Activated T-helper 17 cell treated with anti-CD3 and anti-CD28 coated beads, Interleukin-2, amount 50 U/mL, for 72 hours (primary cell): ENCODE measurements at places on chromosomes 3 and 15.

GRCh38 chr15:60087561-60087960, 83.5 kb downstream of the FOXB1 start:
- H3K27ac ChIP-seq: no peak overlapping the region
- no peak for ATAC-seq
- H3K36me3 ChIP-seq: no peaks in the 10 kb centered on the region

- no peak overlapping the region for H3K4me3 ChIP-seq
- no peak overlapping the region for H3K27ac ChIP-seq
- peaks cover 36% of the 10 kb centered on the region for H3K4me1 ChIP-seq
- no peak for ATAC-seq
- no peaks in the 10 kb centered on the region for H3K27me3 ChIP-seq
Observed at GRCh38 chr15:93027413-93027812, 61.6 kb downstream of the RGMA start.

GRCh38 chr3:13338996-13339395, 81.1 kb downstream of the NUP210 start:
- no peaks in the 10 kb centered on the region for H3K27me3 ChIP-seq
- H3K4me1 ChIP-seq: no peaks in the 10 kb centered on the region
- H3K4me3 ChIP-seq: no peak overlapping the region
- peaks cover 94% of the 10 kb centered on the region for H3K36me3 ChIP-seq
- peak overlapping the region; percentile 53 for H3K27ac ChIP-seq
- ATAC-seq: no peak

GRCh38 chr3:169152319-169152718, 511.2 kb downstream of the MECOM start:
- no peak for ATAC-seq
- H3K4me1 ChIP-seq: peaks cover 7% of the 10 kb centered on the region
- H3K27ac ChIP-seq: no peak overlapping the region

- peaks cover 22% of the 10 kb centered on the region for H3K4me1 ChIP-seq
- no peak overlapping the region for H3K27ac ChIP-seq
- peaks cover 20% of the 10 kb centered on the region for H3K36me3 ChIP-seq
- peak; percentile 23 for ATAC-seq
- no peaks in the 10 kb centered on the region for H3K27me3 ChIP-seq
Observed at GRCh38 chr3:42033741-42034140, 57.4 kb upstream of the TRAK1 start.

- no peaks in the 10 kb centered on the region for H3K4me1 ChIP-seq
- peaks cover 50% of the 10 kb centered on the region for H3K36me3 ChIP-seq
- no peak for ATAC-seq
- H3K27ac ChIP-seq: no peak overlapping the region
- H3K4me3 ChIP-seq: no peak overlapping the region
- H3K27me3 ChIP-seq: no peaks in the 10 kb centered on the region
Observed at GRCh38 chr15:28122038-28122949, 23.2 kb upstream of the OCA2 start.

DNA sequence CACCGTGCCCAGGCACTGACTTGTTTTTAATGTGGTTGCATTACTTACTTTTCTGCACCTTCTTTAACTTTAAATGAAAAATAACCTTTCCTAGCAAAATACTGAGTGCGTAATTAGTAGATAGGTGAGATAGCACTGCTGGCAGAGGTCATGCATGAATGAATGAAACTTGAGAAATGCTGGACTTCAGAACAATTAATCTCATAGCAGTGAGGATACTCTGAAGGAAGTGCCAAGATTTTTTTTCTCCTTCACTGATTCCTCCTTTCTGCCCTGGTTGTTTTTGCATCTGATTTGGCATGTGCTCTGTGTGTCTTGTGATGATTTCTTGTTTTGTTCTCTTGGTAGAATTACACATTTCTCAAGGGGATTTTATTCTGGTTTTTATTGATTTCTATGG, 378.9 kb downstream of the PTPRG start:
- no peaks in the 10 kb centered on the region for H3K4me1 ChIP-seq
- no peaks in the 10 kb centered on the region for H3K36me3 ChIP-seq
- ATAC-seq: no peak
- no peak overlapping the region for H3K4me3 ChIP-seq

GRCh38 chr15:65177901-65178300, 7.2 kb downstream of the CLPX start:
- no peaks in the 10 kb centered on the region for H3K4me1 ChIP-seq
- H3K27me3 ChIP-seq: no peaks in the 10 kb centered on the region
- no peak overlapping the region for H3K4me3 ChIP-seq

- H3K27ac ChIP-seq: no peak overlapping the region
- H3K4me3 ChIP-seq: peak overlapping the region; percentile 68
- no peaks in the 10 kb centered on the region for H3K36me3 ChIP-seq
- peak; percentile 24 for ATAC-seq
Observed at GRCh38 chr3:129974833-129975704, 549 bp downstream of the TRH start.

DNA sequence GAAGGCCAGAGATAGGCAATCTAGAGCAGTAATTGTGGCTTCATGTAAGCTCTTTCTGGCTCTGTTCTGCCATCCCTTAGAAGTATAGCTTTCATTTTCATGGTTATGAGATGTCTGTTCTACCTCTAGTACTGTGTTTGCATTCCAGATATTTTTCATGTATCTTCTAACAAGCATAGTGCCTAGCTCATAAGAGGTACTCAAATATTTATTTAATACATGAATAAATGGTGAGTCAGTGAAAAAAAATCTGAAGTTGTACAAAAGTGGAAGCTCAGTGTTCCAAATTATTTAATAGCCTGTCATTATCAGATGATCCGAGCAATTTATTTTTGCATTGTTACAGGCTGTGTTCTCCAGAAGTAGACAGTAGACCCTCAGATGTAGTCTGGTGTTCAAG, 64.3 kb downstream of the OXSM start:
- no peak for ATAC-seq
- no peak overlapping the region for H3K4me3 ChIP-seq
- no peak overlapping the region for H3K27ac ChIP-seq
- H3K4me1 ChIP-seq: no peaks in the 10 kb centered on the region
- no peaks in the 10 kb centered on the region for H3K36me3 ChIP-seq

DNA sequence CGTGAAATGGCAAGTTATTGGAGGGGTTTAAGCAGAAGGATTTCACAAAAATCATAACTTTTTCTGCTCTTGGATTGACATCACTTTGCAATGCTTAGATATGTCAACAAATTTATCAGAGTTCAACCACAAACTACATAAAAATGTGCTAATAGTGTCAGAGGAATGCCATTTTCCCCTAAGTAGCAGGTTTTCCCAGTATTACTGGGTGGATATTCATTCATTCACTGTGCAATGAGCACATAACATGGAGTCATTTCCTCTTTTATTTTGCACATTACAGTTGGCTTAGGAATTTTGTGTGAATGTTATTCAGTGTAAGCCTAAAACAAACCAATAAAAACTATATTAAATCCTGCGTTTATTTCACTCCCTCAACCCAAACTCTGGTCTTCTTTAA, 537.3 kb upstream of the MCTP2 start:
- no peak for ATAC-seq
- H3K4me1 ChIP-seq: no peaks in the 10 kb centered on the region
- no peaks in the 10 kb centered on the region for H3K36me3 ChIP-seq
- H3K27ac ChIP-seq: no peak overlapping the region
- no peak overlapping the region for H3K4me3 ChIP-seq

GRCh38 chr3:178078953-178079352, 457.3 kb upstream of the KCNMB2 start:
- H3K27ac ChIP-seq: no peak overlapping the region
- H3K27me3 ChIP-seq: no peaks in the 10 kb centered on the region
- H3K4me3 ChIP-seq: no peak overlapping the region

GRCh38 chr3:49662021-49662420, 12.1 kb upstream of the APEH start:
- H3K4me3 ChIP-seq: no peak overlapping the region
- H3K36me3 ChIP-seq: no peaks in the 10 kb centered on the region
- ATAC-seq: no peak
- no peak overlapping the region for H3K27ac ChIP-seq
- no peaks in the 10 kb centered on the region for H3K4me1 ChIP-seq

DNA sequence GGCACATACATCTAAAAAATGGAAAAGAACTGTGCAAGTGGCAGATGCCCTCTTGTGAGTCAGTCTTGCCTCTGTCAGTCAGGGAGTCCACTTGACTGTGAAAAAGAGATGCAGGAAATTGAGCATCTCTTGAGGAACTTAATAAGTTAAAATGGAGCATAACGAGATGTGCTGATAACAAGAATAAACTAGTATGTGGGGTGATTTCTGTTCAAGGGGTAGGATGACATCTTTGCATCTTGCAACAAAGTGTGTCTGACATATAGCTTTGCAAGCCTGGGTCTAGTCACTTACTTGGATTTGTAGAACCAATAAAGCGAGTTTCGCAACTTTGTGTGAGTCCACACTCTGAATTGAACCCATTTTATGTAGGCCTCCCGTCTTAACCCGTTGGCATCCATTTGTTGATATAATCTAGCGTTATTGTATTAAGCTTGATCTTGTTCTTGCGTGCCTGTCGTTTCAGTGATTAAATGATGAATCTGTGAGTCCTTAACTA, 2.2 kb downstream of the USP3 start:
- H3K36me3 ChIP-seq: peaks cover 23% of the 10 kb centered on the region
- H3K4me1 ChIP-seq: peaks cover 53% of the 10 kb centered on the region
- H3K27me3 ChIP-seq: no peaks in the 10 kb centered on the region
- peak overlapping the region; percentile 82 for H3K4me3 ChIP-seq

GRCh38 chr15:74869726-74870407, 3.3 kb downstream of the SCAMP2 start:
- H3K4me3 ChIP-seq: peak overlapping the region; percentile 97
- peaks cover 62% of the 10 kb centered on the region for H3K36me3 ChIP-seq
- no peaks in the 10 kb centered on the region for H3K27me3 ChIP-seq
- peaks cover 57% of the 10 kb centered on the region for H3K4me1 ChIP-seq
- ATAC-seq: peak; percentile 57
- H3K27ac ChIP-seq: peak overlapping the region; percentile 86

- no peaks in the 10 kb centered on the region for H3K27me3 ChIP-seq
- no peak overlapping the region for H3K27ac ChIP-seq
- no peak overlapping the region for H3K4me3 ChIP-seq
Observed at GRCh38 chr3:74273091-74273490, 341.4 kb downstream of the CNTN3 start.

- H3K27me3 ChIP-seq: peaks cover 14% of the 10 kb centered on the region
- no peak overlapping the region for H3K4me3 ChIP-seq
Observed at GRCh38 chr3:127535901-127536829, 54.4 kb downstream of the TPRA1 start.

GRCh38 chr15:58574631-58575030, 142.8 kb downstream of the LIPC start:
- peak overlapping the region; percentile 20 for H3K27ac ChIP-seq
- peaks cover 6% of the 10 kb centered on the region for H3K4me1 ChIP-seq
- ATAC-seq: no peak
- no peak overlapping the region for H3K4me3 ChIP-seq

DNA sequence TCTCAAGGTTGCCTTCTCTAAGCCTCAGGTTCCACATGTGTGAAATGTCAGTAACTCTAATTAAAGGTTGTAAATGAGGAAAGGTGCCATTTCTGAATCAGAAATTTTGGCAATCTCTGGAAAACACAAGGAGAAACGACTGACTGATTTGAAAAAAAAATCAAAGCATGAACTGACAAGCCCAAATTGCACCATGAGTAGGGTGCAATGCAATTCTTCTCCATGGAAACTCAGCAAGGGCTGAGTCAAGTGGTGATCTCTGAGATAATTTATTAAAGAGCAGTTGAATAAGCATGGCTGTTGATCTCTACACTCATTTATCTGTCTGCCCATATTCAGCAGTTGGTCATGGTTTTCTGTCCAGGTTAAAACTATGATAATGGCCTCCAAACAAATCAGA, 201.6 kb upstream of the CMC1 start:
- H3K4me3 ChIP-seq: no peak overlapping the region
- H3K27ac ChIP-seq: no peak overlapping the region
- ATAC-seq: no peak
- no peaks in the 10 kb centered on the region for H3K4me1 ChIP-seq
- H3K27me3 ChIP-seq: peaks cover 6% of the 10 kb centered on the region

- H3K4me3 ChIP-seq: no peak overlapping the region
- H3K27me3 ChIP-seq: no peaks in the 10 kb centered on the region
- peak overlapping the region; percentile 96 for H3K27ac ChIP-seq
- peaks cover 43% of the 10 kb centered on the region for H3K4me1 ChIP-seq
- peak; percentile 68 for ATAC-seq
Observed at GRCh38 chr15:63503739-63504246, 600 bp upstream of the USP3 start.

DNA sequence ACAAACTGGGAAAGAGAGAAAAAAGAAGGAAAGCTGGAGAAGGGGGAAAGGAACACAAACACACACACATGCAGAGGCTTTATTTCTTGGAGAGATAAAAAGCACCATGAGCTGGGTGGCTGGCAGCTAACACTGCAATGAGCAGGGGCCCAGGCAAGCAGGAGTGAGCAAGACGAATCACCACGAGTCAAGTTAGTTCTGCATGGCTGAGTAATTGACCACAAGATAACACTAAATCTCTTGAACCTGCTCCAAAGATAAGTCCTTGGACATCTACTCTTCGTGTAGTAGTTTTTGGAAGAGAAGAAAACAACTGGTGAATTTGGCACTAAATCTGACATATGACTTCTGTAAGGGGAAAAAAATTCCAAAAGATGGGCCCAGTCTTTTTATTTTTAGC, 100.9 kb downstream of the MYO5A start:
- ATAC-seq: peak; percentile 86
- peaks cover 56% of the 10 kb centered on the region for H3K36me3 ChIP-seq
- H3K27ac ChIP-seq: no peak overlapping the region
- H3K4me1 ChIP-seq: peaks cover 4% of the 10 kb centered on the region
- H3K4me3 ChIP-seq: no peak overlapping the region

- H3K27me3 ChIP-seq: peaks cover 45% of the 10 kb centered on the region
- H3K36me3 ChIP-seq: no peaks in the 10 kb centered on the region
- peak; percentile 89 for ATAC-seq
- peaks cover 25% of the 10 kb centered on the region for H3K4me1 ChIP-seq
- H3K27ac ChIP-seq: peak overlapping the region; percentile 55
Observed at GRCh38 chr15:38068626-38069391, 134.4 kb downstream of the TMCO5A start.

DNA sequence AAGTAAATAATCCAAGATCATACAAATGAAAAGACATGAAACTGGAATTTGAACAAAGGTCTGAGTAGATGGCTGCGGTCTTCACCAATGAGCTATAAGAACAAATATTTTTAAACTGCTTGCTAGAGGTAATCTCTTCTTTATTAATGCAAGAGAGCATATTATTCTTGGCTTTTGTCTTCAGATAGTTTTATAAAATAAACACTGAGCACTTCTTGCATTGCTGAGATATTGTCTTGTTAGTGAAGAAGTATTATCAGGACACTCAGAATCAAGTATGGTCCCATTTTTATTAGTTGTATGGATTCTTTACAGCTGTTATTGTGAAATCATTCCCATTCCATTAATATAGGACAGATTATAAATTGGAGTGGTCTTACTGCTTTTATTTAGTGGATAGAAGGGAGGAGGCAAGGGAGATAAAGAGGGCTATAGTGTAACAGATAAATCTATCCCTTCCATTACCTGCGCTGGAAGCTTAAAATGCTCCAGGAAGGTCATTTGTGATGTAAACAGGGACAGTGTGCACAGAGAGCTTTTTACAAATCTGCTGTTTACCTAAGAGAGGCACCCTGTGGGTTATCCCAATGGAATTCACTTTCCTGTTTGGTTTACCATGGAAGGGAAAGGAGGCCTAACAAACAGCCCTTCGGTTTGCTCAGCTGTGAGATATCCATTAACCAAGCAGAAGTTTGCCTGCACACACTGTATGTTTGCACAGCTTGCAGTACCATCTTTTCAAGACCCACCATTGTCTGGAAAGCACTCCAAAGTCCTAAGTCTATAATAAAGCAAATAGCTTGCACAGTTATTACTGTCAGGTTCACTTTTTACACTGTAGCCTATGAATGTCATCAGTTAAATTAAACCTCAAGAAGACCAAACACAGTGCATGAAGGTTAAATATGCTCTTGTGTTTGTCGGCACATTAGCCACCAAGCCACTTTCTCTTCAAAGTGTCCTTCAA, 347.7 kb upstream of the TGFBR2 start:
- no peaks in the 10 kb centered on the region for H3K36me3 ChIP-seq
- H3K27me3 ChIP-seq: no peaks in the 10 kb centered on the region
- ATAC-seq: no peak
- H3K4me3 ChIP-seq: no peak overlapping the region
